ENCODE measurements at places on chromosomes 6 and 20.

GRCh38 chr6:104969785-104970581 is 13.1 kb downstream of the LIN28B start:
- DNase-seq: no peak

- DNase-seq: no peak
These were observed 217.6 kb upstream of the PMEPA1 start for GRCh38 chr20:57927376-57927775.

DNA sequence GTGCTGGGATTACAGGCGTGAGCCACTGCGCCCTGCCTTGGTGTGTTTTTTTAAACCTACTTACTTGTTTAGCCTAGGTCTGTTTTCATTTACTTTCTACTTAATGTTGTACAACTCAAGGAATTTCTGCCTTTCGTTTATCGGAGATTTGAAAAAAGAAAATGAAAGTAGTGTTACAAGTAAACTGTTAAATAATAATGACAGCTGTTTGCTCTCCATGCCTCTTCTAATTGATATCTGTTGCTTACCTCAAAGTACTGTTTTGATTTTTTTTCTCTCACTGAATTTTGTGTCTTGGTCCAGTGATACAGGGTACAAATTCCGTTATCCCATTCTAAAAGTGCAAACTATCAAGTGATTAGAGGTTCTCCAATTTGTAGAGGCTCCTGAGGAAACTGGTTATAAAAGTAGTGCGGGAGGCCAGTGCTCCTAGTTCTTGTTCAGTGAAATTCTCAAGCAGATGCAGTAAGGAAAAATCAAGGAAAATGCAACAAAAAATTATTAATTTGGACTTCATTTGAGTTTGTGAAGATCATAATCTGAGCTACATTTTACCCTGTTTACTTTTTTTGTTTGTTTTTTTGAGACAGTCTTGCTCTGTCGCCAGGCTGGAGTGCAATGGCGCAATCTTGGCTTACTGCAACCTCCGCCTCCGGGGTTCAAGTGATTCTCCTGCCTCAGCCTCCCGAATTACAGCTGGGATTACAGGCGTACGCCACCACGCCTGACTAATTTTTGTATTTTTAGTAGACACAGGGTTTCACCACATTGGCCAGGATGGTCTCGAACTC is 2.2 kb downstream of the UBR2 start:
- no peak for DNase-seq

DNA sequence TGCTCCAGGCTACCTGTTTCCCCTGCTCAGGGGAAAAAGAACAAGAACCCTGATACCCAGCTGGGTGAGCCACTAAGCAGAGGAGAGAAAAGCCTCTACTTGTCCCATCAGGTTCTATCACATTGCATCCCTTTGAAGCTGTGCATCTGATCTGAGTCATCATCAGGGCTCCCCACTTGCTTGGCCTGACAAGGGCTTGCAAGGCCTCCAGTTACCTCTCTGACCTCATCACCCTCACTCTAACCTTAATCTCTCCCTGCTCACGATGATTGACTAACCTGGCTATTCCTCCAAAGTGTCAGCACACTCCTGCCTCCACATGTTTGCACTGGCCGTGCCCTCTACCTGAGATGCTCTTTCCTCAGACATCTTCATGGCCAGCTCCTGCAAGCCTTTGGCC is 309.5 kb upstream of the CHD6 start:
- no peak for DNase-seq

GRCh38 chr6:157316871-157317814 is 6.2 kb downstream of the TMEM242 start:
- no peak for DNase-seq

- no peak for DNase-seq
These were observed 392.9 kb upstream of the IMPG1 start for GRCh38 chr6:76465410-76465809.

- no peak for DNase-seq
These were observed 79.8 kb downstream of the PRDM1 start for GRCh38 chr6:106165885-106166485.

- DNase-seq: peak; percentile 62
These were observed 3.3 kb upstream of the MOG start for GRCh38 chr6:29653452-29654038.

DNA sequence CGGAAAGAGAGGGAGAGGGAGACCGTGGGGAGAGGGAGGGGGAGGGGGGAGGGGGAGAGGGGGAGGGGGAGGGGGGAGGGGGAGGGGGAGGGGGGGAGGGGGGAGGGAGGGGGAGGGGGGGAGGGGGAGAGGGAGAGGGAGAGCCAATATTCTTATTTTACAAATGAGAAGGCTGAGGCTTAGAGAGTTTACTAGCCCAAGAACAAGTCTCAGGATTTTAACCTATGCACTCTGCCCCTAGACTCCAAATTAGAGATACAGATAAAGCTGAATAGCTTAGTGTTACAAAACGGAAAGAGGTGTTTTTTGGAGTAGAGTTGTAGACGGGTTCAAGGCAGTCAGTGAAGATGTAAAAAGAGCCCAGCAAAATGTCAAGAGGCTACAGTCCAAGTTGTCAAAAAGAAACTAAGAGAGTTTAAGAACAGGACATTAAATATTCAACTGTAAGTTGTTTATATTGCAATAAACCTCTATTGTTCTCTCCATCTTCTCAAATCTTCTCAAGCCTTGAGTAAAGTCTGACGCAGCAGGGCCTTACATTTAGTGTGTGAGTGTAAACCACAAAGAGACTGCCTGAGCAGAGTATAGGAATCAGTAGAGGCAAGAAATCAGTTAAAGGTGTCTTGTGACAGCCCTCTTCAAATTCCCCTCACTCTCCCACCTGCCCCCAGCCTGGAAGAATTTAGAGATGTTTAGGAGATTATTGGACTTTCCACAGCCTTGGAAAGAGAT is 34.9 kb upstream of the AKIRIN2 start:
- no peak for DNase-seq

GRCh38 chr20:53445932-53446331 is 147.7 kb downstream of the ZNF217 start:
- DNase-seq: no peak

GRCh38 chr6:152642578-152643375 is 5.6 kb upstream of the SYNE1 start:
- no peak for DNase-seq

GRCh38 chr6:127347178-127347577 is 3.8 kb upstream of the ECHDC1 start:
- DNase-seq: no peak

DNA sequence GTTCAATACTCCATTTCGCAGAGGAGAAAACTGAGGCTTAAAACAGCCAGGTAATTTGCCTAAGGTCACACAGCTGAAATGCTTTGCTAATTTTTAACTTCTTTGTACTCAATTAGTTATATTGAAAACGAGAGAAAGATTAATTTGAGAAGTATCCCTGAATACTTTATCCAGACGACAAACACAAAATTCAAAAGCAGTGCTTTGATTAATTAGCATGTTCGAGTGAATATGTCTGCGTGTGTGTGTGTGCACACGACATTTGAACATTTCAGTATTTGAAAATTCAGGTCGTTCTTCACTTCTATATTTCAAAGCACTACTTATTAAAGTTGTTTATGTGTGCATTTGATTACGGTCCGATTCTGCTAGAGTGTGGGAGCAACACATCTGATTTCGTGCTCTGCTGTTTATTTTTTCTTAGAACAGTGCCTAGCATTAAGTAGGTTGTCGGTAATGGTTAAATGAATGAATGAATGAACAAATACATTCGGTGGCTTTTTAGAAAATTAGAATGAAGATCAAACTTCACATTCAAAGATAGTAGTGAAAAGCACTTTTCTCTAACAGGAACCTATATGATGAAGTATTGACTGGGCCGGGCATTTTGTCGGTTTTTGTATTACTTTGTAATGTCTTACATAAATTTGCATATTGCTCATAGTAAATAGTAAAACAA is 36.9 kb upstream of the SYNCRIP start:
- no peak for DNase-seq

GRCh38 chr20:41572010-41572572 is 46.1 kb downstream of the CHD6 start:
- DNase-seq: no peak

DNA sequence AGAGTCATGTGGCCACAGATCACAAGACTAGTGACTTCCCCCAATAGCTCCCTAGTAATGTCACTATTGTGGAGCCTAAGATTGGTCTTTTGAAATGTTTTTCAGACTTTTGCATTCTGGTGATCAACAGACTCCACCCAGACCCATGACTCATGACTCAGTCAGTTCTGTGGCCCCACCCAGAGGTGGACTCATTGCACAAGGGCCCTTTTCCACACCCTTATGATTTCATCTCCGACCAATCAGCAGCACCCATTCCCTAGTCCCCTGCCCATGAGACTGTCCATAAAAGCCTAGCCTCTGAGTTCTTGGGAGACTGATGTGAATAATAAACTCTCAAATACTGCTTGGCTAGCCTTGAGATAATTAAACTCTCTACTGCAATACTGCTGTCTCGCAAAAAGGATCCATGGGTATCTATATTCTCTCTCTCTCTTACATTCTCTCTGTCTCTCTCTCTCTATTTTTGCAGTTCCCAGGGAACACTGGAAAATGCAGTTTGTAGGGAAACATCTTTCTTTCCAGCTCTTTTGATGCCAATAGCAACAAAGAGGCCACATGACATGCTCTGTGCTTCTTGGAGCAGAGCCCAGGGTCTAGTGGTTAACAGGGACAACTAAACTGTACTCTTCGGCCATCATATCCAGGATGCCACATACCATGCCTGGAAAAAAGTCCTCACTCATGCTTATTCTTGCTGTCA is 71.3 kb upstream of the IYD start:
- DNase-seq: no peak

GRCh38 chr6:168799067-168799466 is 358.1 kb downstream of the SMOC2 start:
- no peak for DNase-seq

DNA sequence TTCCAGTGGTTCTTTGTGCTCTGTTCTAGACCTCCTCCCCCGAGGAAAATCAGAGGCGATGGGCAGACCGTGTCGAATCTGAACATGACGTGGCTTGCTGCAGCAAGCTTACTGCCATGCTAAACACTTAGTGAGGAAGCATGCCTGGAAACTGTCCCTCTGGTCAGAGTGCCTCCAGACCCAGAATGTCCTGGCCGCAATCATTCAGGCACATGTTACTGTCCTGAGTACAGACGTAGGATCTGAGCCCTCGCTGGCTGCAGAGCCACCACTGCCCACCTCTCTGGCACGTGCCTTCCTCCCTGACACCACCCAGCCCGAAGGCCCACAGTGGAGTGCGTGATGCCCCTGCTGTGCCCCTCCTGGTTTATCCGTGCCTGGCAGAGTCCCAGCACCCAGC is 163.6 kb downstream of the SYNDIG1 start:
- DNase-seq: no peak

Measured in cerebellar nuclear complex (tissue), 1 donor.